Peyer's patch (tissue), 4 donors: ENCODE measurements at places on chromosomes 3 and 15. TPM values are rescaled to one million over a fixed set of nuclear protein-coding genes. Genes with fewer than 3 reads are reported as not detected.
A peak's percentile ranks its signal among the peaks of the same experiment; 100 is the strongest.

The SH2D7 gene
- total RNA-seq, result 4.2 TPM

The ASB14 gene
- not detected for total RNA-seq

The GRAMD2A gene
- 27.8 TPM for total RNA-seq

The AP3B2 gene
- 1.2 TPM for total RNA-seq

GRCh38 chr15:91752081-91752785 lies 101.3 kb upstream of the SLCO3A1 start:
- H3K4me3 ChIP-seq, result no peak overlapping the region
- no peaks in the 10 kb centered on the region for H3K36me3 ChIP-seq
- no peak for DNase-seq
- no peaks in the 10 kb centered on the region for H3K4me1 ChIP-seq
- no peaks in the 10 kb centered on the region for H3K27me3 ChIP-seq
- H3K27ac ChIP-seq, result no peak overlapping the region

- H3K36me3 ChIP-seq, result no peaks in the 10 kb centered on the region
- H3K27ac ChIP-seq, result no peak overlapping the region
- H3K27me3 ChIP-seq, result no peaks in the 10 kb centered on the region
- no peaks in the 10 kb centered on the region for H3K4me1 ChIP-seq
- H3K4me3 ChIP-seq, result no peak overlapping the region
- DNase-seq, result no peak
Observed at GRCh38 chr3:162743091-162743490, 1246.5 kb downstream of the OTOL1 start.

DNA sequence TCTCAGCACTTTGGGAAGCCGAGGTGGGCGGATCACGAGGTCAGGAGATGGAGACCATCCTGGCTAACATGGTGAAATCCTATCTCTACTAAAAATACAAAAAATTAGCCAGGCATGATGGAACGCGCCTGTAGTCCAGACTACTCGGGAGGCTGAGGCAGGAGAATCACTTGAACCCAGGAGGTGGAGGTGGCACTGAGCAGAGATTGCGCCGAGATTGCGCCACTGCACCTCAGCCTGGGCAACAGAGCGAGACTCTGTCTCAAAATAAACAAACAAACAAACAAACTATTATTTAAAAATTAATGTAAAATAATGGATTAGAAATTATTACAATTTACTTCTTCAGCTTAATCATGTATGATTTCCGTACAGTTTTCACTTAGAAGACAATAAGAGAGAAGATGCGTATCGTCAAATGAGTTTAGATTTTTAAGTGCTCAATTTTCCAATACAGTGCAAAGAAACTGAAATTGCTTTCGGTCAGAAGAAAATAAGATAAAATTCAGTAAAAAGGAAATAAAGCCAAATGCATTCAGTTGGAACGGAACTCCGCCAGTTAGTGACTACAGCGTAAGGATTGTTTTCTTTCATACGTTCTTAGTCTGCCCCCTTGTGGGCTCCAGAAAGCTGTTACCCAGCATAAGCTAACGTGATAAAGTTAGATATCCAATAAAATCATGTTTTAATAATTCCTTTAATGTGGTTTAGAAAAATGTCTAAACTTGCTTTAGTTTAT lies 24.8 kb downstream of the AADAC start:
- no peaks in the 10 kb centered on the region for H3K36me3 ChIP-seq
- no peaks in the 10 kb centered on the region for H3K27me3 ChIP-seq
- no peak for DNase-seq
- H3K4me1 ChIP-seq, result no peaks in the 10 kb centered on the region
- H3K4me3 ChIP-seq, result no peak overlapping the region

DNA sequence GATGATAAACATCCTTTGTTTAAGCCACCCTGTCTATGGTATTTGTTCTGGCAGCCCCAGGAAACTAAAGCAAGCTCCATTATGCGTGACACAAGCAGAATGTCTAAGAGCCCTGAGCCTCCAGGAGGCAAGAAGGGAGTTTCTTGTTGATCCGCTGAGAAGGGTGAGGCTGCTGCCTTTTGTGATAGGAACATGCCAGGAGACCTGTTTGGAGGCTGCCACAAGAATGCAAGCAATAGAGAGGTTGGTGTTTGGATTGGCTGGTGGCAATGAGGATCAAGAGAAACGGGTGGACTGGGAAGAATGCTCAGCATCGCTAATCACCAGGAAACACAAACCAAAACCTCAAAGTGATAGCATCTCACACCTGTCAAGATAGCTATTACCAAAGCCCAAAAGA lies 104.8 kb downstream of the ASB7 start:
- H3K27ac ChIP-seq, result no peak overlapping the region
- DNase-seq, result no peak
- no peak overlapping the region for H3K4me3 ChIP-seq
- H3K4me1 ChIP-seq, result no peaks in the 10 kb centered on the region

DNA sequence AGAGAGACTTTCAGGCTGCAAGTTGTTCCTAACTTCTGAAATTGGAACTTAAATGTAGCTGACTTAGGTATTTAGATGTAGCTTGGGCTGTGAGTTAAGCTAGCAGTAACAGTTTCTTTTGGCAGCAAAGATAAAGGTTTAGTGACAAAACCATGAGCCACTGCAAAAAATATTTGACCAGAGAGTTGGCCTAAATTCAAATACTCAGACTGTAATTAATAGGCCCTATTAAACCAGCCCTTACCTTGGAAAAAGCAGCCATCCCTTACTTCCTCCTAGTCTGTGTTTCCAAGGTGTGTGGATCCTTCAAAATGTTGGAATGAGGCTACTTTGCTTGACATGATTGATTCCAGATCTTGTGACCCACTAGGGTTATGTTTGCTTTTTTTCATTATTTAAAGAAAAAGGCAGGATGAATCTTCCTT lies 8.2 kb downstream of the TPM1 start:
- no peaks in the 10 kb centered on the region for H3K36me3 ChIP-seq
- H3K4me3 ChIP-seq, result peak overlapping the region; percentile 87
- peaks cover 70% of the 10 kb centered on the region for H3K4me1 ChIP-seq
- DNase-seq, result no peak
- H3K27me3 ChIP-seq, result no peaks in the 10 kb centered on the region

DNA sequence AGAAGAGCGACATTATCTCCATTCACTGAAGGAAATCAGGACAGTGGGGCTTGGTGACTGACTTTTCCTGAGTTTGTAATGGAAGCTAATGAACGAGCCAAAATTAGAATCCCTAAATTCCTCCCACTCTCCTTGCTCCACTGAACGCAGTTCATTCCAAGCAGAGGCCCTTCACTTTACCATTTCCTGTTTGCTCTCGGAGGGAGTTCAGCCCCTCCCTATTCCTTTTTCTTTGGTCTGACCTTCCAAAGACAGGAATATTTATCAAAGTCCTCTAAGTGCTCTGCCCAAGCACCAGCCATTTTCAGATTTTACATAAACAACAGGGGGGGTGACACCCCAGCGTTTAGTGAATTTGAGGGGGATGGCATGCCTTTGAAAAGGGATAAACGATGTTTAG lies 24.0 kb upstream of the PTPRG start:
- no peak overlapping the region for H3K4me3 ChIP-seq
- no peak for DNase-seq
- H3K27ac ChIP-seq, result no peak overlapping the region
- no peaks in the 10 kb centered on the region for H3K36me3 ChIP-seq
- H3K27me3 ChIP-seq, result no peaks in the 10 kb centered on the region

- no peak for DNase-seq
- no peaks in the 10 kb centered on the region for H3K4me1 ChIP-seq
- H3K27me3 ChIP-seq, result no peaks in the 10 kb centered on the region
Observed at GRCh38 chr15:51186181-51186705, 91.5 kb upstream of the TNFAIP8L3 start.

DNA sequence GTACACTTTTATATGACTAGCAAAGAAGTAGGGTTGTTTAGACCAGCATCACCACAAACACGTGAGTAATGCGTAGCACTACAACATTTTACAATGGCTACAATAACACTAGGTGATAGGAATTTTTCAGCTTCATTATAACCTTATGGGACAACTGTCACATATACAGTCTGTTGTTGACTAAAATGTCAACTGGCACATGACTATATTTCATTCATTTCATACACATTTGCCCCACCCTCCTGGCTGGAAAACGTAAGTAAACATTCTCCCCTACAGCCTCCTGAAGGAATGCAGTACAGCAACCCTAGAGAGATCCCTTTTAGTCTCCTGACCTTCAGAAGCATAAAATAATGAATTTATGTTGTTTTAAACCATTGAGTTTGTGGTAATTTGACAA lies 16.2 kb downstream of the RIOX2 start:
- no peak for DNase-seq
- H3K27me3 ChIP-seq, result no peaks in the 10 kb centered on the region
- H3K4me1 ChIP-seq, result no peaks in the 10 kb centered on the region
- H3K27ac ChIP-seq, result no peak overlapping the region

- no peaks in the 10 kb centered on the region for H3K4me1 ChIP-seq
- no peaks in the 10 kb centered on the region for H3K27me3 ChIP-seq
- no peak overlapping the region for H3K27ac ChIP-seq
- DNase-seq, result no peak
- no peak overlapping the region for H3K4me3 ChIP-seq
Observed at GRCh38 chr3:21991061-21991460, 240.1 kb upstream of the ZNF385D start.

DNA sequence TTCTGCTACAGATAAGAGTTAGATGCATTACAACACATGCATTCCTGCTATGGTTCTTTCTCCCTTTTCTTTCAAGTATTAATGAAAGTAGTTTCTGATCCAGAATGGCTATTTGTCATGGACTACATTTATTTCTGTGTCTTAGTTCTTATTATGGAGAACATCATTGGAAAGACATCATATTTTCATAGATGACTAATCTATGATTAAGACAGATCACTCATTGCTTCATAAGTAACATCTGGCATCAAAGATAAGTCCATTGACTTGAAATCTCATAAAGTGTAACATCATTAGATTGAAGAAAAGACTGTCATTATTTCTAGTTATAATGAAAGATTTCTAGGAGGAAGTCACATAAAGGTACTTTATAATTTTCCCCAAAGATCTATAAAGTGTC lies 366.7 kb downstream of the NSUN3 start:
- H3K36me3 ChIP-seq, result no peaks in the 10 kb centered on the region
- H3K4me1 ChIP-seq, result no peaks in the 10 kb centered on the region
- no peak overlapping the region for H3K4me3 ChIP-seq
- DNase-seq, result no peak
- H3K27ac ChIP-seq, result no peak overlapping the region
- H3K27me3 ChIP-seq, result no peaks in the 10 kb centered on the region

DNA sequence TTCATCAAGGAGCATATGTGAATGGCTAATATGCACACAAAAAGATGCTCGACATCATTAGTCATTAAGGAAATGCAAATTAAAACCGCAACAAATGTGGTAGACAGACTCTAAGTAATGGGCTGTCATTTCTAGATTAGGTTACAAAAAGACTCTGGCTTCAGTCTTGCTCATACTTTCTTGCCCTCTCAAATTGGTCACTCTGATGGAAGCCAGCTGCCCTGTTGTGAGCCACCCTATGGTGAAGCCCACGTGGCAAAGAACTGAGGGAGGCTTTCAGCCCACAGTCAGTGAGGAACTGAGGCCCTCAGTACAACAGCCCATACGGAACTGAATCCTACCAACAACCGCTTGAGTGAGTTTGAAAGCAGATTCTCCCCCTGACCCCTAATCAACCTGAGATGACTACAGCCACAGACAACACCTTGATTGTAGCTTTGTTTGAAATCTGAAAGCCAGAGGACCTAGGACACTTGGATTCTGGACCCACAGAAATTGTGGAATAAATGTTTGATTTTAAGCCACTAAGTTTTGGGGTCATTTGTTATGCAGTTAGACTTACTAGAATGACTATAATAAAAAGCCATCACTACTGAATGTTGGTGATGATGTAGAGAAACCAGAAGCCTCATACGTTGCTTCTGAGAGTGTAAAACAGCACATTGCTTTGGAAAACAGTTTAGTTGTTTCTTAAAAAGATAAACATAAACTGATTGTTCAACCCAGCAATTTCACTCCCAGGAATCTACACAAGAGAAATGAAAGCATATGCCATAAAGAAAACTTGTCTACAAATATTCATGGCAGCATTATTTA lies 45.7 kb downstream of the EHHADH start:
- no peak overlapping the region for H3K4me3 ChIP-seq
- no peak for DNase-seq
- H3K27ac ChIP-seq, result no peak overlapping the region
- H3K4me1 ChIP-seq, result no peaks in the 10 kb centered on the region

- H3K36me3 ChIP-seq, result no peaks in the 10 kb centered on the region
- no peaks in the 10 kb centered on the region for H3K4me1 ChIP-seq
- no peak overlapping the region for H3K4me3 ChIP-seq
- H3K27ac ChIP-seq, result no peak overlapping the region
- no peaks in the 10 kb centered on the region for H3K27me3 ChIP-seq
Observed at GRCh38 chr3:191257286-191257685, 58.2 kb downstream of the OSTN start.

DNA sequence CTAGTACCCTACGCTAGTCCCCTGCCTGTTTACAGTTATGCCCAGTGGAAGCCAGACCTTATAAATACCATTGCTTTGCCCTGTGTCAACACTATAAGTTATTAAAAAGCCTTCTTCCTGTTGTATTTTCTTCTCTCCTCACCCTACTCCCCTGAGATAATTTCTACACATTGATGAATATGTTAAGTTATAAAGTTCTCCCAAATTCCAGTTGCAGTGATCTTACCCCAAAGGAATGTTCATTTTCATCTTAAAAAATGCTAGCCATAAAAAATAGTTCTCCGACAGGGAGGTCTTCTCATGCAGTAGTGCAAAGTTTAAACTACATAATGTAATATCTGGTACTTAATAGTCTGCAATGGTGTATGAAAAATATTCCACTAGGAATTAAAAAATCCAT lies 58.6 kb downstream of the MAP2K5 start:
- H3K27ac ChIP-seq, result no peak overlapping the region
- DNase-seq, result no peak
- H3K4me3 ChIP-seq, result no peak overlapping the region
- no peaks in the 10 kb centered on the region for H3K4me1 ChIP-seq

DNA sequence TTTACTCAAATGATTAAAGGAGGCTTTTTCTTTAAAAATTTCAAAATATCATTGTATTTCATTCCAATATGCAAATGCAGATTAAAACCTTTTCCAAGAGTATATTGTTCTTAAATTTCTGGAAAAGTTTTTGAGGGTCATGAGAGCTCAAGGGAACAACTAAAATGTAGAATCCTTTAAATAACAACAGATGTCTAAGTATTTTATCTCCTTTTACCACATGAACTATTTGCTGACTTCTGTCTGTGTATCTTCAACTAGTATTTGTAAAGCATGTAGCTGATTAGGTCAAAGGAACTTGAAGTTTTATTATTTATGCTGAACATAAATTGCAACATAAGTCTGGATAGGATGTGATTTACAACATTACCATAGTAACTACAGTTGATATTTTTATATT lies 402.6 kb downstream of the CNTN6 start:
- no peak overlapping the region for H3K27ac ChIP-seq
- H3K4me3 ChIP-seq, result no peak overlapping the region
- no peaks in the 10 kb centered on the region for H3K4me1 ChIP-seq
- no peaks in the 10 kb centered on the region for H3K27me3 ChIP-seq
- no peaks in the 10 kb centered on the region for H3K36me3 ChIP-seq
- DNase-seq, result no peak

DNA sequence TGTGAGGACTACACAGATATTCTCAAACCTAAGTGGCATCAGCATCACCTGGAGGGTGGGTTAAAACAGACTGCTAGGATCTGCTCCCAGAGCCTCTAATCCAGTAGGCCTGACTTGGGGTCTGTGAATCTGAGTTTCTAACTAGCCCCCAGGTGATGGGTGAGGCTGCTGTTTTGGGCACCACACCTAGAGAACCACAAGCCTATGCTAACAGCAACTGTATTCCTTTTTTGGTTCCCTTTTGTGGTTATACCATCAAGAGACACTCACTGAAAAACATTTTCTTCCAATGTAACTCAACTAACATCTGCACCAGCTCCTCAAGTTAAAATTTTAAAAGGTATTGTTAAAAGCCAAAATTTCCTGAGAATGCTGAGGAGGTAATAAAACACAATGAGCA lies 16.0 kb downstream of the WDR82 start:
- H3K36me3 ChIP-seq, result peaks cover 99% of the 10 kb centered on the region
- no peak overlapping the region for H3K4me3 ChIP-seq
- no peaks in the 10 kb centered on the region for H3K4me1 ChIP-seq
